ENCODE measurements at places on chromosomes 2 and 18.

GRCh38 chr2:177429688-177430325, 37.2 kb downstream of the AGPS start:
- DNase-seq: no peak

DNA sequence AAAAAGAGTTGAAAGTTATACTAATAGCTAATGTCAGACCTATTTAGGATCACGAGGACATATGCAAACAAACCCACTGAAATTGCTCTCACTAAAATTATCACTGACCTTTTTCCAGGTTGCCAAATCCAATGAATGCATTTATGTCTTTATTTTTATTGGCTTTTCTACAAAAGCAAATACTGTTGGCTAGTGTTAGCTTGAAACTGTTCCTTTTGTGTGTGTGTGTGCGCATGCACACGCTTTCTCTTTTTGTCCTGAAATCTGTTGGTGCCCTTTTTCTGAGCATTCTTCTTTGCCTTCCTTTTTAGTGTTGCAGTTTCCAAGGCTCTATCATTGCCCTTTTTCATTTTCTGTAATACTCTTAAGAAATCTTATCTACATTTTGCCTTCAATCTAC, 1269.2 kb downstream of the LRP1B start:
- DNase-seq: no peak

DNA sequence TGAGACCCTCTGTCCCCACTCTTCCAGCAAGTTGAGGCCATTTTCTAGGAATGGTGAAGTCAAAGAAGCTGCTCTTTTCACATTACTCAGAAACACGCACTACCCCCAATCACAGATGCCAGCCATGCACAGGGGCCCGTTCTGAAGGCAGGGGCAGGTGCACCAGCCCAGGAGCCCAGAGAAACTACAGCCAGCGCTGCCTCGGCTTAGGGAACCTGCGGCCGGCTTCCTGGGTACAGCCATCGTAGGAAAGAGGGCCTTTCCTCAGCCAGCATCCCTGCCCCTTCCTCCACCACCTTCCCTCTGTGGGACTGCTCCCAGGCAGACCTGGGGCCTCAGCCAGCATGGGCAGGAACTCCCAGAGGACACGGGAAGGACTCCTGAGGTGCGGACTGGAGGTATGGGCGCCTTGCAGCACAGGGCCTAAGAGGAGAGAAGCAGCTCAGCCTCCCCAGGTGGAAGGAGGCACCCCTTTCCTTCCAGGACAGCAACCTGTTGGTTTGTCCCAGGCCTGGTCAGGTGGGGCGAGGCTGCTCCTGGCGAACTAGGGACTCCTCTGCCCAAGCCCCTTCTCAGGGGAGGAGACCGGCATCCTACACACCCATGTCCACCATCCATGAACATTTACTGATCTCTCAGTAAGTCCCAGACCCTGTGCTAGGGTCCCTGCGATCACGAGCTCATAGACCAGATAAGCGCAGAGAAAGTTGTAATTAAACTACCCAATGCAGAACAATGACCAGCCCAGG, 99.0 kb upstream of the ID2 start:
- peak; percentile 49 for DNase-seq

DNA sequence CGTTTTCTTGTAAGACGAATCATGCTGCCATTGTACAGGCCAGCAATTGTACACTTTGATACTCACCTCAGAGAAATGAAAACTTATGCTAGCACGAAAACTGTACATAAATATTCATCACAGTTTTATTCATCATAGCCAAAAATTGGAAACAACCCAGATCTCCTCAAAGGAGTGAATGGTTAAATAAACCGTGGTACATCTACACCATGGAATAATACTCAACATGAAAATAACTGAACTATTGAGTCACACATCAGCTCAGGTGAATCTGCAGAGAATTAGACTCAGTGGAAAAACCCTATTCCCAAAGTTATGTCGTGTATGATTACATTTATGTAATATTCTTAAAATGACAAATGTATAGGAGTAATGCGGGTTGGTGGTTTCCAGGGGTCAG, 251.0 kb upstream of the HDAC4 start:
- no peak for DNase-seq

DNA sequence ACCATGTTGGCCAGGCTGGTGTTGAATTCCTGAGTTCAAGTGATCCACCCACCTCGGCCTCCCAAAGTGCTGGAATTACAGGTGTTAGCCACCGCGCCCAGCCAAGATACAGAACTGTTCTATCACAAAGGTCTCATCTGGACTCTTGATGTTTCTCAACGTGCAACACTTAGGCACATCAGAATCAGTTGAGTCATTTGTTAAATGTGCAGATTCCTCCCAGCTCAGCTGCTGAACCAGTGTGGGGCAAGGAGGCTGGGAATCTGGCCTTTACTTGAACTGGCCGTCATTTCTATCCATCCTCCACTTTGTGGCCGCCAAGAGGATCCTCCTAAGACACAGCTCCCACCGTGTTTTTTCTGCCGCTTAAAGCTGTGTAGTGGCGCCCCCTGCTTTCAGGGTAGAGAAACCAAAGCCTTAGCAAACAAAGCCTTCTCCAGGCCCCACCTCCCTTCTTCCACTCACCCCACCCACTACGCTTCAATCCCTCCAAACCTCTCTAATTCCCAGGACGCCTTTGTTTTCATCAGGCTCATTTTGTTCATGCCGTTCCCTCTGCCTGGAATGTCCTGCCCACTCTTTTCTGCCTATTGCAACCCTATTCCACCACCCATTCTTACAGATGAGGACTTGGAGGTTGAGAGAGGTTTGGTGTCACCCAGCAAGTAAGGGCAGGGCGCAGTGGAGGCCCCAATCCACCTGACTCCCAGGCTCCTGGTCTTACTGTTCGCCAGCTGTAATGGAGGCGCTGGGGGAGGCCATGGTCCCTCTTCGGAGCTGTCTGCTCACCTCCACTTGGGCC, 776 bp upstream of the SPEG start:
- DNase-seq: no peak

DNA sequence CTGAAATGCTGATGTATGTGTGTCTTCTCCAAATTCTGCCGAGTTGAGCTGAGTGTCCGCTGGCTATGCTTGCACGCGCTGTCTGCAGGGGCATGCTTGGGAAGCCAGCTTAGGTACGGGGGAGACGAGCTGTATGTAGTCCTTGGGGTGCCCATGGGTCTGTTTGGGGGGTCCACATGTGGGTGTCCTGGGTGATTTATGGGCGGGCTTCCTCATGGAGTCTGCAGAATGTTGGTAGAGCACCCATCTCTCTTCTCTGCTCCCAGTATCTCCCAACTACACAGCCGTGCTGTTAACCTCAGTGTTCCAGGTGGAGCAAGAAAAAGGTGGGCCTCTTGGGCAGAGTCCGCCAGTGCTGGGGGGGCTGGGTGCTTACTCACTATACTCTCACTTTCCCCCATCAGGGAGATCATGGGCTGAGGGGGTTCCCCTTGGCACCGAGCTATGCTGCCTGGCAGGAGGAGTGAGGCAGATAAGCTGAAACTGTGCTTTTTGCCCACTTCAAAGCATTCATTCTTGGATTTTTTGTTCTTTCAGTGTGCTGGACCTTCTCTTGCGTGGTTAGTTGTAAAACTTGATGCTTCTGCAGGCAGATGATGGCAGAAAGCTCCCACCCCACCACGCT, 128.2 kb upstream of the ALKAL2 start:
- DNase-seq: no peak

DNA sequence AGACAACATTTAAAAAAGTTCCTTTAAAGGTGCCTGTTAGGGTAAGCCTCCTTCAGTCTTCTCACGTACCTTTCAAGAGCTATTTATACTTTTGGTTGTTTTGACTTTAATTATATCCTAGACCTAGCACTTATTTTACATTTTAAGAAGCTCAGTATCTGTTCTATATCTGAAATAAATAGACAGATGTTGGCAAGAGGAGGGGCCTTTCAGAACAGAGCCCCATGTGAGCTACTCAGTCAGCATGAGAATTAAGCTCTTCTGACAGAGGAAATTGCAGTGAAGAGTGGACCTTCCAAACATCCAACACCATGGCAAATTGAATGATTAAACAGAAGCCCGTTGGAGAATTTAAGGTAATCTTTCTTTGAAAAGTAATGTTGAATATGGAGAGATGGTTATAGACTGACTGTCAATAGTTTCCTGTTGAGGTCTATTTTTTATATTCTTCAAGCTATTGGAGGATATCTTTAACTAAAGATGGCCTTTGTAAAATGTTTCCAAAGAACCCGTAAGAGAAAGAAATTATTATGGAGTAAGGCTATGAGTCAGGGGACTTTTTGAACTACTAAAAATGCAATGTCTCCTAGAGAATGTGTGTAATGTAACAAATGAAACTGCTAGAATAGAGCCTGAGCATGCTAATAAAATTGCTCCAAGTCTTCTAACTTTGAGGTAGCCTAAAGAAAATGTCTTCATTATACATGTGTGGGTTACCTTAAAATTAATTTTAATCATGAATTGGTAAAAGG, 17.3 kb downstream of the NYAP2 start:
- no peak for DNase-seq

DNA sequence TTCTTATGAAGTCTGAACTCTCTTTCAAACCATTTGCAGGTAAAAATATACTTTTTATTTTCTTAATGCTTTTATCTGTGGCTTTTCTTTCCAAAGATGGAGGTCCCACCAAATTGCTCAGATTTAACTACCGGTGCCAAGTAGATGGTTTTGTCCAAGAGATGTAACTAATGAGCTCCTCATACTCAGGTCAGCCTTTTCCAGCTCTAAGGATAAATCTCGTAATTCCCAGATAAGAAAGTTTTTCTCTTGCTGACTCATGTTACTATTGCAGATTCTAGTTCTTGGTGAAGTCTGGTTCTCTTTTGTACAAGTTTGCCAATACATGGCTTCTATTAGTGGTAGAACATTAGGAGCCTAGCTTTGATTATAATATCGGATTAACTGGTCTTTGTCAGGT, 550.8 kb upstream of the ZNF804A start:
- DNase-seq: no peak

DNA sequence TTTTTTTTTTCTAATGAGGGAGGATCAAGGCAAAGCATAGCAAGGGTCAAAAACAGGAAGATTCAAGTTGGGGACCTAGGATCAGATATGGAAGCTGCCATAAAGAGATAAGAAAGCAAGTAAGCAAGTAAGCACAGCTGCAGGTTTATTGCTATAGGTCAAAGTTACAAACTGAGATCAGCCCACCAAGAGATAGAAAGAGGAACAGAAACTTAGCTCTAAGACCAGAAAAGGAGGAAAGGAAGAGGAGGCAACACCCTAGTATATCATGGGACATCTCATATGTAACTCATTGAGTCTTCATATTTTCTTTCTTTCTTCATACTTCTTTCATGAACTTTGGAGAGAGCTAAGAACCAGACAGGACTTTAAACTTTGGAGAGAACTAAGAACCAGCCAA, 295.9 kb upstream of the CRIM1 start:
- DNase-seq: no peak

DNA sequence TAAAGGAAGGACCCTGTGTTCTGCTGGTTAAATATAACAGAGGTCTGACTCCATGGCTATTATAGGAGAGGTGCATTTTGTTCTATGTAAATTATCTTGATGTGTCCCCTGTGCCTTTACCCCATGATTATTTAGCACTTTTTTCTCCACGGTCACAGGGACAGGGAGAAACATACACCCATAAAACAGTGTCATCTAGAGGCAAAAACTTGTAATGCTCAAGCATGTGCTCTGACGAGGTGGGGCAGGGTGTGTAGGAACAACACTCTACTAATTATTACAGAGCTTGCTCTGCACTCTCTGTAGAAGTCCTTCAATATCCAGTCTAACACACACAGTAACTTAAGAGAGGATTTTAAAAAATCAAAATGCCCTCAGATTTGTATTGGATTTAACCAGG, 187.9 kb downstream of the NEDD4L start:
- peak; percentile 68 for DNase-seq

DNA sequence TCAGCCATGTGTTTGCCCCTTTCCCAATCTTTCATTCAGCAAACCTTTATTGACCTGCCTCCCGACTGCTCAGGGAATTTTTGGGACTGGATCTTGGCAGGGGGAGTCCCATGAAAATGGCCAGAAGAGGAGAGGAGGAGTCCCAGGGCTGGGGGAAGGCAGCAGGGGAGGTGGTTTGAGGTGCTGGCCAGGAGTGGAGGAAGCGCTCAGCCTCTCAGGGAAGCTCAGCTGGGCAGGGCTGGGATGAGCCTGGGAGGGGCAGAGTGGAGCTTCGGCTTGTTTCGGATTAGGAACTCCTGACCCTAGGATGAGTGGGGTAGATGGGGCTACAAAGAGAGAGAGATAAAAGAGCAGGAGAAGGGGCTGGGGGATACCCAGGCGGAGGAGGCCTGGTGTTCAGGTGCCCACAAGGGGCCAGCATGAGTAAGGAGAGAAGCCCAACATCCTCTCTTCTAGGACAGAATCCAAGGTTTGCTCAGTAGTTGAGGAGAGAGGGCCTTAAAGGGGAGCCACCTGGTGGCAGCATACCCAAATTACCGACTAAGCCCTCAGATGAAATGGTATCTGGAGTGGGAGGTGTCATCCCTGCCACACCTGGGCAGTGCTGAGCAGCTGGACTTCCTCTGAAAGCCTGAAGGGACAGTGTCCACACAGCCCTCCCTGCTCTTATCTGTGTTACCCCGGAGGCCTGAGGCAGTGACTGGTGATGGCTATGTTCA, 91.1 kb downstream of the INHBB start:
- peak; percentile 57 for DNase-seq

All from mucosa of descending colon (tissue), 3 donors.